ENCODE measurements at places on chromosomes 4 and X.

DNA sequence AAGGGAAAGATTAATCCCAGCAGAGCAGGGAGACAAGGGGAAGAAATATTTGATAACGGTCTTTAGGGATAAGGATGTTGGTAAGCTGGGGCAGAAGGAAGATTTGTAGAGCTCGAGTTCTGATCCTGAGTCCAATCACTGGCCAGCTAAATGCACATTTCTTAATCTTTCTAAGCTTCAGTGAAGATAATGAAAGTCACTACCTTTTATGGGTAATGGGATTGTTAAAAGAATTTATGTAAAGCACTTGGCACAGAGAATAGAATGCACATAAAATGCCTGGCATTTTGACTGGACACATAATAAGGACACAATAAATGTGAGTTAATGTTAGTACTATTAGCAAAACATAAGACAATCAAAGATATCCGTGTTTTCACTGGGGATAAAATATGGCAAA is 43.3 kb downstream of the NCAPG start:
- no peak for DNase-seq

DNA sequence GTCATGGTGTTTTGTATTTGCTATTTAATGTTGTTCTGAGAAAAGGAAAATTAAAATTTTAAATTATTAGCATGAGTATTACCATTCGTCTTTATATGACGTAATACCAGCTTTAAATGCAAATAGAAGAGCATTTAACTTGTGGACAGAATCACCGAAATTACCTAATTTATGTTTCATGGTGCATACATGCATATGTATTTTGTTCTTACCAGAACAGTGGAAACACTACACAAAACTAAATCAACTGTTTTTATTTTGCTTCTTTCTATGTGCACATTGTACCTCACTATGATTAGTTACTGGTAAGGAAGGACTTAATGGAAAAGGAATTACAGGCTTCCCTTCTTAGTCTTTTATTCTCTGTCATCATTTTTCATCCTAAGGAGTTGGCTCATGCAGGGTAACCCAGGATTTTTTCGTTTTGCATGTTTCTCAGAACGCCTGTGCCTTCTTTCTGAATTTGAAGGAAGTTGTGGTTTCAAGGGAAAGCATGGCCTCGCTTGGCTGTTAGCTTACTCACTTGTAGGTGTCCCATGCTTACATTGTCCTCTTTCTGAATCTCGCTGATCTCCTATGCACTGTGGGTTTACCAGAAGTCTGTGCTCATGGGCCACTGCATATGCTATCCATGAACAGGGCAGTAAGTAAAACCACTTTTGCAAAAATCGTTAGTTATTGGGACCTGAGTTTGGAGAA is 300.0 kb upstream of the PUDP start:
- no peak for DNase-seq

DNA sequence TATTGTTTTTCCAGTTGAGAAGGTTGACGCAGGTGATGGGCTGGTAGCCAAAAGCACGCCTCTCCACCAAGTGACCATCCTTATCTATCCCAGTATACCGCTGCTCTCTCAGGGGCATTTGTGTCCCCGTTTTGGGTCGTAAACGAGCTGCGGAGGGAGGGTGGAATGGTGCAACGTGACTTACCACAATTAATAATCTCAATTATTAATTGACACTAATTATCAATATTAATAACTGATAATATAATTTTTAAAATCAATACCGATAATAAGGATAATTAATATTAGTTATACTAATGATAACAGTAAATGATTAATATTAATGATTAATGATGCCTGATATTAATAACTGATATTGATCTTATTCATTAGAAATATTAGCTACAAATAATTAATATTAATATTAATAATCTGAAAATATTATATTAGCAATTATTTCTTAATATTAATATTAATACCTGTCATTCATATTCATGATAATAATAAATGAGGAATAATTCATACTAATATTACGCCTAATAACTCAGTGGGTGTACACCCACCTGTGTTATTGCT is 56.1 kb downstream of the OTOP1 start:
- DNase-seq, result no peak

- no peak for DNase-seq
Measured at GRCh38 chr4:67531379-67531962, 13.8 kb downstream of the CENPC start.

DNA sequence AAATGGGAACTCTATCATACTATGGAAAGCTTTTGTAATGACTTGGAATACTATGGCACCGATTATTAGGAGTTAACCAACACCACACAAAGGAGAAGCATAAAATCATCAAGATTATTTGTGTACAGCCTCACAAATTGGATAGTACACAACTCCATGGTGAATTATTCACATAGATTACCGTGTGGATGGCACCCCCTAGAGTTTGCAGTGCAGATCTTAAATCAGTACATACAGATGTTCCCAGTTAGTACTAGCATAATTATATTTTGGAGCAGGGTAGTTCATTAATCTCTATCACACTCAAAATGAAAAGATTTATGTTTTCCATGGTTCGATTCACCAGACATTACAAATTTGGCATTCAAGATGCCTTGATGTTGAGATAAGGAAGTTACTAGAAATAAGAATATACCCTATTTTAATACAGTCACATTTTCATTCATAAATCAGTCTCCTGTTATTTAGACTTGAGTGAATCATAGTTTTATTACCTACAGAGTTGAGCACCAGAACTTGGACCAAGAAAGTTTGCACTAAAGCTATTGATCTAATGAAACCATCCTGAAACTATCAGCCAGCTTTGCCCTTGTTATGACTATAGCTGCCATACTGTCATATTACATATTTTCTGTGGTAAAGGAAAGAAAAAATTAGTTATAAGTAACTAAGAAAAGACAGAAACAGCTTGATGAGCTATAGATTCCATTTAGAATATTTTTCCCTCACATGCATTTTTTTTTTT is 531.8 kb downstream of the GLUD2 start:
- DNase-seq, result no peak

- DNase-seq, result no peak
Measured at GRCh38 chr4:24137671-24138601, 248.1 kb upstream of the PPARGC1A start.

DNA sequence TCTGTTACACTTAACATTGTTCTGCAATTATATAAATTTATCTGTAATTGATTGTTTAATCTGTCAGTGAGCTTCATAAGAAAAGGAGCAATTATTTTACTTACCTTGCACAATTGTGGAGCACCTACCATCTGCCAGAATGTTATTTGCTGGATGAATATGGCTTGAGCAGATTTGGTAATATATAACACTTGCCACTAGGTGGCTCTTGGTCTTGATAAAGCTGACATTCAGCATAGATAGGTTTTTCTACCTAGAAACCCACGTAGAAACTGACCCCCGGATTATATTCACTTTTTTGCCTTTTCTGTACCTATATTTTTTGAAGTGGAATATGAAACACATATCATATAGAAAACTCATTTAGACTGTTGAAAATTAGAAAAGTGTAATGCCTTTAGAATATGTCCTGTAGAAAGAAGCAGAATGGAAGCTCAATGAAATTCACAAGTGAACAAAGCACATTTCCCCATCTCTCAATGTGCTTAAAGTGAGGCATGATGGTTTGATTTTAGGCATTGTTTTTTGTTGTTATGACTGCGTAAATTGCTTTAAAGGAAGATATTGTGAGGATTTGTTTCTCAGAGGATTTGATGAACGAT is 9.5 kb downstream of the RBPJ start:
- DNase-seq, result no peak

GRCh38 chrX:26783512-26784225 is 567.7 kb downstream of the MAGEB5 start:
- no peak for DNase-seq

DNA sequence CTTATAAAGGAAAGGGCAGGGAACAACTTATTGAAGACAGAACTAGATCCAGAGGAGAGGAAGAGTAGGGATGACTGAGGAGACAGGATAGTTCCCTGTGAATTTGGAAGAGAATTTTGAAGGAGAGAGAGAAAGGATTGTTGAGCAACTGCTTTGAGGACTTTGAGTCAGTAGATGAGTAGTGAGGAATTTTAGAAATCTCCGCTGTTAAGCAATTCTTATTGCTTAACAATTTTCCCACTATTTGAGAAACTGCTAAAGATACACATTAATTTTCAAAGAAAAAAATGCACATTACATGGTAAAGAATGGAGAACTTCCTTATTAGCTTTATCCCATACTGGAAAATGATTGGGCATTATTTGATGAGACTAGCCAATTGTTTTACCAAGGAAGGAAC is 116.3 kb upstream of the NRK start:
- DNase-seq, result no peak

GRCh38 chr4:16269240-16269639 is 43.0 kb upstream of the TAPT1 start:
- no peak for DNase-seq

DNA sequence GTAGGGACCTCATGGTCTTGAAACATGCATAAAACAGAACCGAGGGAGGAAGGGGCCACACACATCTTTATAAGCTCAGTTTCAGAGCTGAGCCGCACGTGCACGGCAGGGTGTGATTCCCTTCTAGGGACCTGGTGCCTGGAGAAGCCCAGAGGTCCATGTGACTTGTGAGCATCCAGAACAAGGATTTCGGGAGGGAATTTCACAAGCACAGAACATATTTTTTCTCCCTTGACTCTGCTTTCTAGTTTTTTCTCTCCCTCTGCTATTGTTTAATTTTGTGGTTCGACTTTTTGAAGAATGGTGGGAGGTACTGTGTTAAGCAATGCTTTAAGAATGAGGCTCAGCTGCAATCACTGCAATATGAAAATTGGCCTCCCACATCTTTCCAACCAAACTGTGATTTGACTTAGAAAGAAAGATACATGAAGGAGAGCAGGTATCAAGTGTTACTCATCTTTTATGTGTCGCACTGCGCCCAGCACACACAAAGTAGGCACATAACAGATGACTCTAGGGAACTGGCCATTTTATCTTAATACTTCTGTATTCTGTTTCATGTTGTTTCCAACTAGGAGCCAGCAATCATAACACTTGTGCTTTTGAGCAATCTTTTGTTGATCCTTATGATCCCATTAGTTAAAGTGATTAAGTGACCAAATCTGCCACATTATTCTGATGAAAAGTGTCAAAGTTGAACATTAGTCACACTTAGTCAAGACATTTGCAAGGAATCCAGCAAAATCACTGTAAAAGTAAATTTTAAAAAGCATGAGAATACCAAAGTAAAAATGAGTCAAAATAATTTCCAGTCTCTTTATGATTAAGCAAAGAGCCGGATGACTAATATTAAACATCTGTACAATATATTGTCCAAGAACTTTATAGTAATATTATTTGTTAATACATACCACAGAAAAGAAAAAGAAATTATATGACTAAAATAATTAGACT is 86.4 kb downstream of the SHISA3 start:
- no peak for DNase-seq

DNA sequence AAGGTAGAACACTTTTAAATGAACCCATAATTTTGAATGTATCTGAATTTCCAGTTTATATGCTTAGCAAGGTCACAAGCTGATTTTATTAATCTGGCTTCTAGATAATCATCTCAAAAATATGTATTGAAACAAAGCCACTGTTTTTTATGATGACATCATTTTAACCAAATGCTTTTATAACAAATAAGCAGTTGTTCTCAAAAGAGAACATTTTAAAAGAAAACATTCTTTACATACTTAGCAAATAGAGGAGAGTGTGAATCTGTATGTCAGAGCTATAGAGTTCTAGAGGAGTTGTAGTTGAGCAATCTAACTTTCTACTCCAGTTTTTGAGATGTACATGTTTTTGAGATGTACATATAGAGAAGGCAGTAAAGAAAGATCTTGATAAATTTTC is 42.5 kb downstream of the LAMP2 start:
- no peak for DNase-seq

DNA sequence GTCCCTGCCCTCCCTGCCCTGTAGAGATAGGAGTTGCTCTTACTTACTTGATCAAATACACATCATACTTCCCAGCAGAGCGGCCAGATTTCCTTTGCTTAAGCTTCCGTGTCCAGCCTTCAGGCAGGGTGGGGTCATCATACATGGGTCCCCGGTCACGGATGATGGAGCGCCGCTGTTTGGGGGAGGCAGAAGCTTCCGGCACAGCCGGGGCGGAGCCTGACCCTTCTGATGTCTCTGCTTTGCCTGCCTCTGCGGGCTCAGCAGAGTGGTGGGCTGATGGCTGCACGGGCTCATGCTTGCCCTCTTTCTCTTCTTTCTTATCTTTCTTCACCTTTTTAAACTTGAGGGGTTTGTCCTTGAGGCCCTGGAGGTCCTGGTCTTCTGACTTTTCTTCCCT is 12.5 kb upstream of the IRAK1 start:
- DNase-seq, result no peak

DNA sequence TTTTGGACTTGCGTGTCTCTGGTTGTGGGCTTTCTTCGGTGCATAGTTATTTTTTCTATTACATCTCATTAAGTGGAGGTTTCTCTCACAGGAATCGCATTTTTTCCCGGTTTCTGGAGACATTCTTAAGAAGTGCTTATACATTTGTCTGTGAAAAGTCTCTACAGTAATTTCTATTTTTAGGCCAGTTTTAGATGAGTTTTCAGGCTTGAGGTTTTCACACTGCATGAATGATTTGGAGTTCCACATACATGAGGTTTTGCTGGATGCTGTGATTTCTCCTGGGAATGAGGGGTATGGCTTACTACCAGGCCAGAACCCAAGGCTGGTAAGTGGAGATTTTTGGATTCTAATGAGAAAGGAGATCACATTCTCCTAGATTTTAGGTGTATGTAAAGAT is 422.6 kb upstream of the SLIT2 start:
- no peak for DNase-seq

DNA sequence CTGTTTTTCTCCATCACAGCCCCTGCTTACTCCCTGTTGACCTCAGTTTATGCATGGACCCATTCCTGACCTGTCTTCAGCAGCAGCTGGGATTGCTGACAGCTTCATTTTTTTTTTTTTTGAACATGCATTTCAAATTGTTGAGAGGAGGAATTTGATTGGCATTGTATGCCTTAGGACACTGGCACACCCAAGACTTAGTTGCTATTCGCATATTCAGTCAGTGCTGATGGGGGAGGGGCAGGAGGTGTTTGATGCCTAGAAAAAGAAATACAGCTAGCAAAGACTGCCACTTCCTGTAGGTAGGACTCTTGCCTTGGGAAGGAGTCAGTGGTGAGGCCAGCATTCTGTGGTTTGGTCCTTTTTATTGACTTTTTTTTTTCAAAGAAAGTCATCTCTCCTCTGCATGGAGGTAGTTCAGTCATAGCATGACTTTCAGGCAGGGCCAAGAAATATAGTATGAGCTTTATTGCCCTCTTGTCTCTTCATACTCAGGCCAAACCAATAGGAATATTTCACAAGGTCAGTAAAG is 33.6 kb upstream of the XK start:
- no peak for DNase-seq

GRCh38 chrX:40244980-40245379 is 147.2 kb upstream of the BCOR start:
- no peak for DNase-seq

DNA sequence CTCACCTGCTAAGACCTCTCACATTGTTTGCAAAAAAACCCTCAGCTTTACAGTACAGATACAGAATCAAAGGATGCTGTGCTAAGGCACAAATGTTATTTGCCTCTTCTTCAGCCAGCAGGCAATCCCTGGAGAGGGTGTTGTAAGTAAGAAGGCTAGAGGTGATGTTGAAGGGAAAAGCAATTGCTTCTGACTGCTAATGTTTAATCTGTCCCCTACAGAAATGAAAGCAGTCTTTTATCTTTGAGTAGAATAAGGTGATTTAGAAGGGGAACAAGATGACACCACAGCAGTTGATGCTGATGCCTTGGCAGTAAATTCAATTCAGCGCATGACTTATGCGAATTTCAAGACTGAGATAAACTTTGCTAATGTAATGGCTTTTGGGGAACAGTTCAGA is 1064.8 kb upstream of the IGFBP7 start:
- no peak for DNase-seq
